Stimulated activated CD4-positive, alpha-beta T cell treated with anti-CD3 and anti-CD28 coated beads, Interleukin-1b, Interleukin-23, amount 100 ng/mL, for 1 hour (primary cell): ENCODE measurements at places on chromosomes 5 and 9.

DNA sequence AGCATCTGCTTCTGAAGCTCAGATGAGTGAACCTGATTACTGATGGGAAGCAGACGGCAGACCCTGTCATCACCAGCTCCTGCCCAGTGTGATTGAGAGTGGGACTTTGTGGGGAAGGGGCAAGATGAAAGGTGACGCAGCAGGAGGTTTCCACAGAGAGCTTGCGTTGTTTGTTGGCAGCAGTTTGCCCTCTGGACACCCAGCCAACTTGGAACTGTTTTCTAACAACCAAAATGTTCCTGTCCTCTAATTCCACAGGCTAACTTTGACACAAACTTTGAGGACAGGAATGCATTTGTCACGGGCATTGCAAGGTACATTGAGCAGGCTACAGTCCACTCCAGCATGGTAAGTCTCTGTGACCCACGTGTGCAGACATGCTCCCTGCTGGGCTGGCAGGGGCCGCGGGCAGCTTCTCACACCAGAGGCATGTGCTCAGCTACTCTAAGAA is 20.9 kb downstream of the CYFIP2 start:
- no peak for DNase-seq

DNA sequence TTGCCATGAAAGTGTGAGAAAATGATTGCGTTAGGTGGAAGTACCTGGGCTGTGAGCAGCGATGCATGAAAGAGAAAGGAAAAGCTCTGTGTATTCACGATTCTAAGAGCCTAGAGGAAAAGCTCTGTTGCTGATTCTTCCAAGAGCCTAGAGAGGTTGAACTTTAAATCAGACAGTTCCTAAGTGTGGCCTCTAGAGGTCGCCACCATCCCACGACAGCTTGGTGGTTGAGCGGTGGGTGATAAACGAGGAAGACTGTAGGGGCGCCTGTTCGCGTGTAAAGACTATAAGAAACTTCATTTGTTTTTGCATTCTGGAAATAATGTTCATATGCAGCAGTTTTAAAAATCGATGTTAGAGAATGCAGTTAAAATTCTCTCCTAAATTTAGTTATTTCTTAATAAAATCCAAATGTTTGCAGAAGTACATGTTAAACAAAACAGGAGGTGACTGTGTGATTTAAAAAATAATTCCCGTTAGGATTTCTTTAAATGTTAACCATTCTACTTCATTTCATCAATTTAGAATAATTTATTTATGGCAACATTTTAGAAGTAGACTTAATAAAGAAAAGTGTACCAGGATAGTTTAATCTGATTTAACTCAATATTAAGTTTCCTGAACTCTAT is 107.7 kb downstream of the TENT4A start:
- DNase-seq = peak; percentile 28

DNA sequence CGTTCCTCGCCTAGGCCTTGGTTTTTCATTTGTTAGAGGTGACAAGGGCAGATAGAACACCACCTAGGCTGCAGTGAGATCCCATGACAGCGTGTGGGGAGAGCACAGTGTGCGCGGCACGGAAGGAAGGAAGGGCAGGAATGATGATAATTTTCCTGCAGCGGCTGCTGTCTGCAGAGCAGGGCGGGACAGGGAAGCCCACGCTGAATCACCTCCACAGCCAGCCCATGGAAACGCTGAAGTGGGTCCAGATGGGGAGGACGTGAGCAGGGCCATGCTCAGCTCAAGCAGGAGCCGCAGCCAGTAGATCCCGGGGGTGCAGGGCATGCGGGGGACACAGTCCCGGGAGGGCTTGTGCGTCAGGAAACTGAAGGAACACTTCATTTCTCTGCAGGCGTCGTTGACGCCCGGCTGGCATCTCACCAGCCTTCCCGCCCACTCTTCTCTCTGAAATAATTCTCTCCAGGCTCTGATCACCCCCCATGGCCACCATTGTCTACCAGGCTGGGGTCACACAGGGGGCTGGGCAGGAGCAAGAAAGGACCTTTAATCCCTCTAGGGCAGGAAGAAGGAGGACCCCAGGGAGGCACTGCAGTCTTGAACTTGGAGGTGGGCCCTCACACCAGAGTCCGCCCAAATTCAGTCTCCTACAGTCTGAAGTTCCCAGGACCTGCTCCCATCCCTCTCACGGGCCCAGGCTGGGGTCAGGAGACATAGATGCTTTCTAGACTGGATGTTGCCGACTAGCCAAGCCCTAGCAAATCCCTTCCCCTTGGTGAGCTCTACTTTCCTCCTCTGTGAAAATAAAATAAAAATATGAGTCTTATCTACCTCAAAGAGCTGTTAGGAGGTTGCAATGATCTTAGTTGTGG is 20.9 kb upstream of the SYNPO start:
- no peak for DNase-seq

DNA sequence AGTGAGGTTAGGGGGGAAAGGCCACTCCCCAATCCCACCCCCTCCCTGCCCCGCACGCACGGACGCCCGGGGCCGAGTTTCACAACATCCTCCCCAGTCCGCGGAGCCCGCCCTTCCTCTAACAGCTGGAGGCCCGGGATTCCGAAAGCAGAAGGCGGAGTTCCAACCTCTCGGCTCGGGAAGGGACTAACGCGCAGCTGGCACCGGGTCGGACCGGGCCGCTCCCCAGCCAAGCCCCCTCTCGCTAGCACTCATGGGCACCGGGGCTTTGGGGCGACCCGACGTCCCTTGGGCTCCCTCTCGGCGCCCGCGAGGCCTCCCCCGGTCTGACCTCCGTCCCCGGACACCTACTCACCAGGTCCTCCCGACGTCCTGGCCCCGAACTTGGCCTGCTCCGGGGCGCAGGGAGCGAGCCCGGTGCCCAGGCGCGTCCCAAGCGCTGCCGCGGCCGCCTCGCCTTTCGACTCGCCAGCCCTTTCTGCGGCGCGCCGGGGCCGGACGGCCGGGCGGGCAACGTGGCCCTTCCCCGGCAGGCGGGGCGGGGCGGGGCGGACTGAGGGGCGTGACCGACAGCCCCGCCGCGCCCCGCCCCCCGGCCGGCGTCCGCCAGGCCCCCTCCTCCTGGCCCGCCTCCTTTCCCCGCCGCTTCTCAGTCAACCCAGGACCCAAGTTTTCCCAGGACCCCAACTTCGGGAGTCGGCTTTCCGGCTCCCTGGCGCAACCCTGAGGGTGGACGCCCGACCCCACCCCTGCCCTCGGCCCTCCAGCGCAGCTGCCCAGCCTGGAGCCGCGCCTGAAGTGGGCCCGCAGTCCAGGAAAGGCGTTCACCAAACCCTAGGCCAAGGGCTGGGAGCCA is at the start of gene MGAT1:
TSS of gene MGAT1 (minus strand) at position 482 of the 856 bp plus-strand sequence. CDS start 9,835 bp downstream, outside the sequence.
- DNase-seq = peak; percentile 47

DNA sequence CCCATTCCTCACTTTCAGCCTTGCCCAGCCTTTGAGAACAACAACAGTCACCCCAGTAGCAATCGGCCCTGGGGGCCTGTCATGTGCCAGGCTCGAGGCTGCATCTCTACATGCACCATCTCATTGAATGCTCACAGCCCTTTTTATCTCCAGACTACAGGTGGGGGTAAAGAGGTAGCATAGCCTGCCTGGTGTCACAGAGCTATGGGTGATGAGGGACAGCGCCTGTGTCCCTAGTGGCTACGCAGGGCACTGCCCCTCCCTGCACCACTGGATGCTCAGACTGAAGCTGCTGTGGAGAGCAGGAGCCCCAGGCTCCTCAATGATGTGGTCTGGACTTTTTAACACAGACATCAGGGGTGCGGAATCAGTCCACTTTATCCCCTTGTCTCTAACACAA is 2.8 kb downstream of the CAMK2A start:
- DNase-seq = no peak

DNA sequence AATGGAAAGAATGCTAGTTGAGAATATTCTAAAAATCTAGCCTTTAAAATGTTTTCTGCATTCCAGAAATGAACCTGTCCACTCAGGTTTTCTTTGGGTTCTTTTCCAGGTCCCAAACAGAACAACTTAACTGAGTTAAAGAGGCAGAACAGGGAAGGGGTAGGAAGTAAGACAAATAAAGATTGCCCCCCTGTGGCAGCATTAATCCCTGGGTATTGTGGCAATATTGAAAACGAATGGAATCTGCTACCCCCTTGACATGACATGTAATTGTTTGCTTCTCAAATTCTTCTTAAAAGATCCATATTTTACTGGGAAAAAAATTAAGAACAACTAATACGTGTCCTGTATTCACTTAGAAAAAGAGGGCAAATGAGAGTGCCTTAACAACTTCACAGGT is 9.3 kb upstream of the RBM22 start:
- DNase-seq = no peak

DNA sequence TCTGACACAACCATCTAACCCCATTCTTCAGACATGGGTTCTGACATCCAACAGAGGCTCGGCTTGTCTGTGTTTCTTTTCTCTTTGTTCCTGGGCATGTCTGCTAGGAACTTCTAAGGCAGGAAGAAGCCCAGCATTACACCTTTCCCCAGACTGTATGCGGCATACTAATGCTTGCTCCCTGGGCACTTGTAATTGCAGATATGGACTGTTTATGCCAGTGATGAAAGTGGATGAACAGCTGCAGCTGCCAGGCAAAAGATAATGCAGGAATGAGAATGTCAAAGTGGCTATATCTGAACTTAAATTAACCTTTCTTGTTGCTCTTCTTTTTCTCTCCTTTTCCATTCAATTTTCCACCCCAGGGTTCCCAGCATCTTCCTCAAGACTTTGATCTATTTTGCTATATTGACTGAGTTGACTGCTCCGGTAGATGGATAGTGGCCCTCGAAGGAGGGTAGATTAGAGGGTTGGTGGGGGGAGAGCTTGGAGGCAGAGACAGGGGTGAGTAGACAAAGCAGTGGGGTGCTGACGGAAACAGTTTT is 344.4 kb downstream of the MAN2A1 start:
- no peak for DNase-seq

DNA sequence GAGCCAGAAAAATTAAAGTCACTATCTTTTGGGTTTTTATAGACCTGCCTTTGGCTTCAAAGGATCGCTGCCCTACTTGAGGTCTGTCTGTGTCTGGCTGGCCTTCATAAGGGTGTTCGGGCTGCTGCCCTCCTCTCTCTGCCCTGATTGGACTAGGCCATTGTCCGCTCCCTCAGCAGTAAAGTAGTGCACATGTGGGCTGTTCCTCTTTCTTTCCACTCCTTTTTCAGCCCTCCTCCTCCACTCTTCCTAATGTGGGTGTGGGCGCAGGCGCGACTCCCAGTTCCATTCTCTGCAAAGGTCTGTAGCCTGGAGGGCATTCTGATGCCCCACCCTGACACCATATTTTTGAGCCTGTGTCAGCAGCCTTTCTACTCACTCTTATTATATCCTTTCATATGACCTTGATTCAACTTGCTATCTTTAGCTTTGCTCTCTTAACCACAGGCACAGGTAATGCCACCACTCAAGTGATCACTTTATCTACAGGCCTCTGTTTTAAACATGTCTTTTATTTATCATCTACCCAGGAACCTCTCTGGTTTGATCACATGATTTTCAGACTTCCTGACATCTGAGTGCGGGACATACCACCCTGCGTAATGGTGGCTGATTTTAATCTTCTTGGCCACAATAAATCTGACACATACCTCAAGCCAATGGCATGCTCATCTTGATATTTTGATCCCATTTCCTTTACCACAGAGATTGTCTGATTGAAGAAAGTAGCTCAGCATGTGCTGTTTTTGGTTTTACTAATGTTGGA is 144.5 kb downstream of the AOPEP start:
- DNase-seq = no peak

GRCh38 chr5:177496070-177496726 is 1.2 kb downstream of the PDLIM7 start:
- DNase-seq = no peak

- DNase-seq = no peak
These were observed 51.4 kb downstream of the COL23A1 start for GRCh38 chr5:178538741-178539229.

DNA sequence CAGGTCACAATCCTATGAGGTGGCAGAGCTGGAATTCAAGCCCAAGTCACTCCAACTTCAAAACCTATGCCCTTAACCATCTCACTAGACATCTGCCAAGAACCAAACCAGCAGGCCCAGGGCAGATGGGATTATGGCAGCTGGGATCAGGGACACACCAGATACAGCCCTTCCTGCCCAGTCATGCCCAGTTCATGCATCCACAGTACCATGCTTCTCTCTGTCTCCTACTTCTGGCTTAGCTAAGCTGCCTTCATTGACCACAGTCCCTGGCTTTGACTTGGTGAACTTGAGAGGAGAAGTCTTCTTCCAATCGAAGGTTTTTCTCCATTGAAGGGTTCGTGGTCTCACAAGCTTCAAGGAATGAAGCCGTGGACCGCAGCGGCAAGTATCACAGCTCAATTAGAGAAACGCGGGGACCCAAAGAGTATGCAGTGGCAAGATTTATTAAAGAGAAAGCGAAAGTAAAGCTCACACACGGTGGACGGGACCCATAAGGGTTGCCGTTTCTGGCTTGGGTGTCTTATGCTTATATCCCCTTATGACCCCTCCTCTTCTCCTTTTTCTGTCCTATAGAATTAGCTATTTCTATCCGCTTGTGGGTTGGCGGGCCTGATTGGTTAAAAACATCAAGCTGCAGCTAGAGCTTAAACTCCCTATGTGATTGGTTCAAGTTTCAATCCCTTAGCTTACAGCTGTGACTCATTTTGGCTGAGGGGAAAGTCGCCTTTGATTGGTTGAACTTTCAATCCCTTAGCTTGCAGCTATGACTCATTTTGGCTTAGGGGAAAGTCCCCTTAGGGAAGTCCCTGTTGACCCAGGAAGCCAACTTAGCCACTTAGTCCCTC is 101.2 kb downstream of the TRIM36 start:
- no peak for DNase-seq

- no peak for DNase-seq
These were observed 119.4 kb downstream of the CDH10 start for GRCh38 chr5:24525414-24525813.

DNA sequence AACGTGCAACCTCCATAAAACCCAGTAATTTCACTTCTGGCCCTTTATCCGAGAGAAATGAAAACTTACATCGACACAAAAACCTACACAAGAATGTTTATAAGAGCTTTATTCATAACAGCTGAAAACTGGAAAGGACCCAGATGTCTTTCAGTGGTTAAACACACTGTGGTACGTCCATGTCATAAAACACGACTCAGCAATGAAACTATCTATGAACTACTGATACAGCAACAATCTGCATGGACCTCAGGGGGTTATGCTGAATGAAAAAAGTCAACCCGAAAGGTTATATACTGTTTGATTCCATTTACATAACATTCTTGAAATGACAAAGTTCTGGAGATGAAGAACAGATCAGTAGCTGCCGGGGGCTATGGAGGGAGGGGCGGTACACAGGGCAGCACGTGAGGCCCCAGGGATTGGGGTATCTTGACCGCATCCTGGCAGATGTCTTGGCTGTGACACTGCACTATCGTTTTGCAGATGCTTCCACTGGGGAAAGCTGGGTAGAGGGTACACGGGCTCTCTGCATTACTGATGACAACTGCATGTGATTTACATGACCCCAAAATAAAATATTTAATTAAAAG is 4.1 kb downstream of the CCDC127 start:
- DNase-seq = no peak

- DNase-seq = no peak
These were observed 63.9 kb downstream of the C9orf152 start for GRCh38 chr9:110143950-110144545.

DNA sequence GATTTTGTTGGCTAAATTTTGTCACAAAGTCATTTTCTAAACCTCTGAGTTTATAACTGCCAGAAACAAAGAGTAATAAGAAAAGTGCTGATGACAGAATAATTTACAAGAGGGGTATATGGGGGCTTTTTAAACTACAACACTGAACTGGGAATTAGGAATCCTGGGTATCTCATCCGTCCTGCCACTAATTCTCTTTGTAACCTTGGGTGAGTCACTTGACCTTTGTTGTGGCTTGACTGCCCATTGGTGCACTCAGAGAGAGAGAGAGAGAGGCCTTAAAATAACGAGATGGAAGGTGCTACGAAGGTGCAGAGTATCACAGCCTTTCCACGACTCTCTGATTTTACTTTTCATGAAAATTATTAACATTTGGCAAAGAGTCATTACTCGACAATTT is 130.3 kb upstream of the CNTLN start:
- no peak for DNase-seq
